ENCODE measurements at places on chromosomes 11 and 22. TPM values are rescaled to one million over a fixed set of nuclear protein-coding genes. Genes with fewer than 3 reads are reported as not detected.

DNA sequence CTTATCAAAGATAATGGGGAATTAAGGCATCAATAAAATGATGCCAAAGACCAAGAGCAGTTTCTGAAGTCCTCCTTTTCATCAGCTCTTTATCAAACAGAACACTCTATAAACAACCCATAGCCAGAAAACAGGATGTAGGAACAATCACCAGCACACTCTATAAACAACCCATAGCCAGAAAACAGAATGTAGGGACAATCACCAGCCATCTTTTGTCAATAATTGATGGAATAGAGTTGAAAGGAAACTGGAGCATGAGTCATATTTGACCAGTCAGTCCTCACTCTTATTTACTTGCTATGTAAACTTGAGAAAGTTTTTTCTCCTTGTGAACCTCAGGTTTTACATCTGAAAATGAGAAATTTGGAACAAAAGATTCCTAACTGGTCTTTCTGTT, 10.0 kb downstream of the MS4A2 start:
- DNase-seq = no peak

DNA sequence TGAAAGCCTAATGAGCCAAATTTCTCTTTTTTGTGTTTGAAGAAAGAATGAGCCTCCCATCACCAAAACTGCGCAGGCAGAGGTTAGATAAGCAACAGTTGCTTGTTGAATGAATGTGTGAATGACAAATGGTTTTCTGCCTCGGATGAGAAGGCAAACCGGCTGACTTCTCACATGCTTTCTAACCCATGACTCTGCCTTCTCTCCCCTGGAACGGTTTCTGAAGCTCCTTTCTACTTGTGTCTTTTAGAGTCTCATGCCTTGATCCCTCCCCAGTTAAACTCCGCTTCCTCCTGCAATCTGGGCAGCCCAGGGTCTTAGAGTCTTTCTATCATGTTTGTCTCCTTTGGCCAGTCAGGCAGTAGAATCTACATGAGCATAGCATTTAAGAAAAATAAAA, 342.1 kb upstream of the NCAM1 start:
- DNase-seq = no peak

- DNase-seq = no peak
Measured at GRCh38 chr11:121741351-121741760, 288.6 kb upstream of the SORL1-AS1 start.

DNA sequence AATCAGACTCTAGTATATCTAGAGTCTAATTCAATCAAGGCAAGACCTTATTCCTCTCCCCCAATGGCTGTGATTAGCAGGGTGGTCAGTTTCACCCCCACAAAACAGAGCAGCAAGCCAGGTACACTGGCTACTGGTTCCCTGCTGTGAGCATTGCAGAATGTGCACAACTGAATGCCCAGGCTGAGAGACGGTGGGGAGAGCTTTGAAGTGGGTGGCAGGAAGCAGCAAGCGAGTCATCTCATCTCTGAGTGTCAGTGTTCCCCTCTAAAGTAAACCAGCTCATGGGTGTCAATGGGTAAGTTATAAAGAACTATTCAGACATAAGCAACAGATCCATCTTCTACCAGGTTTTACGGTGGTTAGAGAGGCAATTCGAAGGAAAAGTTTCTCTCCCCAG, 37.6 kb downstream of the GAB4 start:
- no peak for DNase-seq

DNA sequence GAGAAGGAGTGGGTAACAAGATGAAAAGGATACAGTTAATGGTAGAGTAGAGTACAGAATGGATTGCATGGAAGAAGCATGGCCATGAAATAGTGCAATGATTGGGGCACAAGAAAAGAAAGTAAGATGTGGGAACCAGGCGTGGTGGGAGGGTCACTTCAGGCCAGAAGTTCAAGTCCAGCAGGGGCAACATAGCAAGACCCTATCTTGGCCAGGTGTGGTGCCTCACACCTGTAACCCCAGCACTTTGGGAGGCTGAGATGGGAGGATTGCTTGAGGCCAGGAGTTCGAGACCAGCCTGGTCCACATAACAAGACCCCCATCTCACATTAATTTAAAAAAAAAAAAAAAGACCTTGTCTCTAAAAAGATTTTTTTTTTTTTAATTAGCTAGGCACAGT, 1.4 kb upstream of the C11orf52 start:
- no peak for DNase-seq

GRCh38 chr11:9092853-9093778, 1.7 kb upstream of the SCUBE2 start:
- peak; percentile 42 for DNase-seq

- DNase-seq = no peak
Measured at GRCh38 chr11:95413761-95414160, 182.8 kb upstream of the SESN3 start.

DNA sequence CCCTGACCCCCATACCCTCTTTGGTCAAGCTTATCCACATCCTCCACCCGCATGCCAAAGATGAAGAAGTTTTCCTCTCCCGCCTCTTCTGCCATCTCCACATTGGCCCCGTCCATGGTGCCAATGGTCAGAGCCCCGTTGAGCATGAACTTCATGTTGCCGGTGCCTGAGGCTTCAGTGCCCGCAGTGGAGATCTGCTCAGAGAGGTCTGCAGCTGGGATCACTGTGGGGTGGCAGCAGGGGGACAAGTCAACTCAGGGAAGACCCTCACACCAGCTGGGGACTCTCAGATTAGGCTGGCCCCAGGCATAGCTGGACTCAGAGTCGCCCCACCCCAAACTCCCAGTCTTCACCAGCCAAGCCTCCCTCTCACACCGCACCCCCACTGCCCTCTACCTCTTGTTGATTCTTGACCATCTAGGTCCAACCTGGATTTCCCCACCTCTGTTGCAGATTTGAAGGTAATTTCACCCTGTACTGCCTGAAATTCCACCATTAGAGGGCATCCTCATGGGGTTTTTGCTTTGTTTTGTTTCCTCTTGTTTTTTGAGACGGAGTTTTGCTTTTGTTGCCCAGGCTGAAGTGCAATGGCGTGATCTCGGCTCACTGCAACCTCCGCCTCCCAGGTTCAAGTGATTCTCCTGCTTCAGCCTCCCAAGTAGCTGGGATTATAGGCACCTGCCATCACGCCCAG, 6.6 kb upstream of the RASGRP2 start:
- DNase-seq = no peak

DNA sequence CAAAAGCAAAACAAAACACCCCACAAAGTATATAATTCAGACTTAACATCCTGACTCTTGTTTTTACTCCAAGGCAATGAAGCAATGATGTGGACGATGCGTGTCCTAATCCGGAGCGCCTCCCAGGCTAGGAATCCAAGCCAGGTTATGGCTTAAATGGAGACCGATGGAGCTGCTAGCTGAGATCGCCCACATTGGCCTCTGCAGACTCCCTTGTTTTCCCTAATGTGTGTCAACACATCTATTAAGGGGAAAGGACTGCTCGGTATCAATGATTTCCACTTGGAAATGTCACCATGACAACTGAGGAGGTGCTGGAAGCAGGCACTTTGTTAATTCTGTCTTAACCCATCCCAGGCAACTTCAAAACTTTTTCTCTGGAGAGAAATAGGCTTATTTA, 311.7 kb downstream of the TBC1D22A start:
- no peak for DNase-seq

- DNase-seq = no peak
Measured at GRCh38 chr22:23532731-23533130, 47.4 kb downstream of the IGLL1 start.

GRCh38 chr11:3090096-3090901, 33.1 kb upstream of the CARS1 start:
- DNase-seq = no peak

GRCh38 chr11:66340596-66341501, 4.1 kb downstream of the BRMS1 start:
- no peak for DNase-seq

GRCh38 chr22:48984639-48985038, 843.0 kb downstream of the BRD1 start:
- no peak for DNase-seq

DNA sequence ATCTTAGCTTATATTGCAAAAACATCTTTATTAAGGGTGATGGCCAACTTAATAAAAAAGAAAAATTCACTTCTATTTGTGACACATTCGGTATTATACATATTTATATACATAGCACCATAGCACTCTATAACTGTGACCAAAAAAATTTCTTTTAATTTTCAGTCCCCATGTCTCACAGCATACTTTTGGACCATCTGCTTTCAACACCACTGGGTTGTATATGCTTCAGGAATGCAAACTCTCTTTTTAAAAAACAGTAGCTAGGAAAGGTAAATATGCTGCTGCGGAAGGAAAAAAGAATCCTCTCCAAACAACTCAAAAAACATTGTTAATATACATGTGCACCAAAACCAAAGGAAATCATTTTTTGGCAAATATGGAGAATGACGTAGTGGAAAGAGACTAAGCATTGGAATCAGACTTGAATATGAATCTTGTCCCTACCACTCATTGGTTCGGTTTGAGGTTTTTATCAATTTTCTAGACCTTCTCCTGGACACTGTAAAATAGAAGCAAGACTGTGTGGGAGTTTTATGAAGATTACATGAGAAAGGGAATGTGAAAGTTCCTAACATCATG, 227.9 kb downstream of the BLID start:
- no peak for DNase-seq

- DNase-seq = no peak
Measured at GRCh38 chr22:27424319-27424718, 377.2 kb downstream of the MN1 start.

GRCh38 chr11:65310215-65310614, 4.5 kb upstream of the CDC42EP2 start:
- DNase-seq = no peak

- DNase-seq = no peak
Measured at GRCh38 chr11:100776212-100776896, 89.3 kb downstream of the ARHGAP42 start.

- no peak for DNase-seq
Measured at GRCh38 chr11:120179057-120179672, 31.7 kb upstream of the OAF start.

DNA sequence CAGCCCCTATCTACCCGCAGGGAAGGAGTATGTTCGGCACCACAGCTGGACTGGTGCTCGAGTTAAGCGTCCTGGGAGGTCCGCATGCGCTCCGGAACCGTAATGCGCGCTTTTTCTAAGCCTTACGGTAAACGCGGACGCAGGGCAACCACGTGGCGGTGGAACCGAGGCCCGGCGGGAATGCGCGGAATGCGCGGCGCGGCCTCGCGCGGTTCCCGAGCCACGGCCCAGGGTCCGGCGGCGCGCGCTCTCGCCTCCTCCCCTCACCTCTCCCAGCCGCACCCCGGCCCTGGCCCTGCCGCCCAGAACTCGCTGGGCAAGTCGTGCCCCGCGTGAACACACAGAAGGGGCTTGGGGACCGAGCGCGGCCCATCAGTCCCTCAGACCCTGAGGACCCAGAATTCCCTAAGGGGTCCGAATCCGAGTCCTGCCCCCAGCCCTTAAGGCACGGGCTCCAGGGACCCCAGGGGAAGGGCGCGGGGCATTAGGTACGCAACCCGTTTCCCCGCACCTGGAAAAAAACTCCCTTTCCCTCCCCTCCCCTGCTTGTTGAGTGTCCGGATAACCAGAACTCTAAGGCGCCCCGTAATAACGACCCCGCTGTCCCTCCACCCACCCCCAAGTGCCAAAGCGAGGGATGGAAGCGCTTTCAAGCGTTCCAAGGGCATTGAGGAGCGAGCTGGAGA, 4.3 kb upstream of the CCND1 start:
- peak; percentile 76 for DNase-seq

- no peak for DNase-seq
Measured at GRCh38 chr11:22031791-22032190, 161.1 kb upstream of the ANO5 start.

RPS13 gene
- 660 TPM for total RNA-seq

TUBA8 gene
- 8.6 TPM for total RNA-seq

INSC gene
- total RNA-seq = 3.6 TPM

ADAMTS15 gene
- 5.3 TPM for total RNA-seq

TRPC6 gene
- 4.0 TPM for total RNA-seq

CNGA4 gene
- total RNA-seq = not detected

FXYD6 gene
- total RNA-seq = 23.9 TPM

KCNE3 gene
- total RNA-seq = 7.6 TPM

PPP1R14B gene
- 87.7 TPM for total RNA-seq

EHF gene
- total RNA-seq = 40.5 TPM
